ENCODE measurements at places on chromosomes 16 and 17.
A peak's percentile ranks its signal among the peaks of the same experiment; 100 is the strongest.

DNA sequence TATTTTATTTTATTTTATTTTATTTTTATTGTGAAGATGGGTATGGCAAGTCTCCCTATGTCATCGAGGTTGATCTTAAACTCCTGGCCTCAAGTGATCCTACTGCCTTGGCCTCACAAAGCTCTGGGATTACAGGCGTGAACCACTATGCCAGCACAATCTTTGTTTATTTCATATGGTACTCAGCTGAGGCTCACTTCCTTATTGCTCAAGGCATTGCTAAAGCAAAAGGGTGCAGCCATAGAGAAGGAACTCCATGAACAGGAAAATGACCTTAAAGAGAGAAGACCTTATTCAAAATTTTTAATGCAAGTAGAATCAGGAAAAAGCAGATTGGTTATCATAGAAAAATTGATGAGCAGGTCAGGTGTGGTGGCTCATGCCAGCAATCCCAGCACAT lies 110.6 kb upstream of the RBBP6 start:
- DNase-seq: no peak

DNA sequence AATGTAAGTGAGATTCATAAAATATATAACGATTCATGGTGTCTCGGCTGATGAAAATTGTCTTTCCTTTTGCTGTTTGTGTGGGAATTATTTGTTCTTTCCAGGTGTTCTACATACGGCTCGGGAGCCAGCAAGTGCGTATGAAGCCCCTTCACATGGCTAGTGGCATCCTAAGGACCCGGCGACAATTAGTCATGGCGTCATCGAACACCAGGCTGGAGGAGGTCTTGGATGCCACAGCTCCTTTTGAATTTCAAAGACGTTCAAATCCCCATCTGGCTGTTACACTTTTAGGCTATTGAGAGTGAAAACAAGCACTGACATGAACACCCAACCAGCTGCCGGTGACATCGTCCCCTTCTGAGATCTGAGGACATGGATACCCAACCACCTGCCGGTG lies 397.7 kb upstream of the TNRC6C start:
- no peak for DNase-seq

- no peak for DNase-seq
Measured at GRCh38 chr16:81180578-81180977, 57.9 kb upstream of the BCO1 start.

DNA sequence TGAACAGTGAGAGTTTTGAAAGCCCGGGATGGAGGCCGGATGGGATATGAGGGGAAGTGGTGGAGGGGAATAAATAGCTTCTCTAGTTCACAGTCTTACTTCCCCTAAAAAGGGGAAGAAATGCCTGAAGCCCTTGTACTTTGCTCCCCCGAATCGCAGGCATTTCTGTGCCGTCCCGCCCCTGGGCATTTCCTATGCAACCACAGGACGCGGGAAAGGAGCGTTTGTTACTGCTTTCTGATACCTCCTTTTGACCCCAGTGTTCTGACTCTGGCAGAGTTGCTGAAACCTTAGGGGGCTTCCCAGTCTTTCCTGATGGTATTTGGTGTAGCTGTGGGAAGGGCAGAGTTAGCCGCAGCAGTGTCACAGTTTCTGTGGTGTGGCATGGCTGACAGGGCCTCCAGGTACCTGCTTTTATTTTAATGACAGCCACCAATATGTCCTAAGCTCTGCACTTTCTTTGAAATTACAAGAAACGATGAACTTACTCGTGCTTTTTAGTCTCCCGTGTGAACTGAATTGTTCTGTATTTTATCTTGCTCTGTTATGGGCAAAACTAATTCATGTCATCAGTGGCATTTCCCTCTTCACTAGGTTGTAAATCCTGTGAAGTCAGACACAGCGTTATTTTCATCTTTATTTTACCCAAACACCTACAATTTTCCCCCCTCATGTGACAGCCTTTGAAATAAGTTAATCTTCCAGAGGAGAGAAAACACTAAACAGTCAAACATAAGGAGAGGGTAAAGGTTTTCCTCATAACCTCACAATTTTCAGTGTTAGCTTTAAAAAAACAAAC lies 27.1 kb downstream of the USP10 start:
- no peak for DNase-seq

GRCh38 chr16:67430504-67430976 lies 381 bp upstream of the HSD11B2 start:
- peak; percentile 44 for DNase-seq

DNA sequence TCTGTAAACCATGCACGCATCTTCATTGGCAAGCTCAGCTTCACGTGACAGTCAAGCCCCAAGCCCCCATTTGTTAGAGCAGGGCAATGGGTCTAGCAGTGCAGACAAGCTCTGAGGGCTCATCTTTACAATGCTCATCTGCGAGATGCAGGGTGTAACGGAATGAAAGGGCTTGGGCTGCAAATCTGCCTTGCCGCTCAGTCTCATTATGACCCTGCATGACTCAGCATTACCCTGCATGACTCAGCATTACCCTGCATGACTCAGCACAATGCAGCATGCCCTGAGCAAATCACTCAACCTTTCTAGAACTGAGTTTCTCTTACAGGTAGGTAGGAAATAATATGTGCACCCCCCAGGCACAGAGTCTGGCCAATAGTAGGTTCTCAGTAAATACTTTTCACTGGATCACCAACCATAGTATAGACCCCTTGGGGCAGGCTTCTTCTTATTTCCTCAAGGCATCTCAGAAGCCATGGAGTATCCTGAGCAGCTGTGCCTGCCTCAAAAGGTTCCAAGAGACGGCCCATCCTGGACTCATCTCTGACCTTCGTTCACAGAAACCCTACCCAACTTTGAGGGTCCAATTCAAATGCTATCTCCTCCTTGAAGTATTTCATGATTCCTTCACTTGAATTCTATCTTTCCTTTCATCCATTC lies 391.3 kb upstream of the CDH5 start:
- DNase-seq: peak; percentile 9

GRCh38 chr16:81928975-81929374 lies 82.3 kb downstream of the SDR42E1 start:
- DNase-seq: peak; percentile 6

DNA sequence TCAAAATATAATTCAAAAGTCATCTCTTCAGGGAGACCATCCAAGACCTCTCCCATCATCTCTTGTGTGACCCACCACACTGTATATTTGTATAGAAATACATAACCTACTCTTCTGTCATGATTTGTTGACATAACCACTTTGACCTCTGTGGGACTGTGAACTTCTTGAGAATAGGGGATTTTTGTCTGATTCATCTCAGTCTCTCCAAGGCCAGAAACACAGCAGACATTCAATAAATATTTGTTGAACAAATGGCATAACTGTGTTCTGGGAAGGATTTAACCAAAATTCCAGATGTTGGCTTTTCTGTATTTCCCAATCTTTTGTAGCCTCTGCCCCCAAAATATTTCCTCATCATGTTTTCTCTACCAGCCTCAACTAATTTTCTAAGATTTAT lies 169.7 kb downstream of the CDH11 start:
- DNase-seq: no peak

- DNase-seq: no peak
Measured at GRCh38 chr17:65595071-65595656, 33.7 kb upstream of the AXIN2 start.

GRCh38 chr17:15143524-15143923 lies 121.6 kb downstream of the PMP22 start:
- DNase-seq: no peak

DNA sequence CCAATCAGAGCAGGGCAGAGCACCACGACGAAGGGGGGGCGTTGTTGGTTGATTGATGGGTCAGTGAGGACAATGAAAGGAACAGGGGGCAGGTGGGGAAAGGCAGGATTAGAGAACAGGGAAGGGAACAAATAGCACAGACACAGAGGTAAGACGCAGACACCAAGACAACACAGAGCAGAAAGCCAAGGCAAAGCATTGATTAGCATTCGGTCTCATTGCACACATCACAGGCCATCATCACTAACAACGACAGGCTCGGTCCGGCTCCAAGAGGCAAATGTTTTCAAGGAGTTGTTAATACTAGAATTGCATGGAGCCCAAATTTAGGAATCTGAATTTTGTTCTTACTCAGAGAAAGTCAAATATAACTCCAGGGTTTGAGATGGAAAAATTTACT lies 34.6 kb upstream of the TRAP1 start:
- no peak for DNase-seq

- no peak for DNase-seq
Measured at GRCh38 chr17:31997005-31997404, 10.2 kb upstream of the LRRC37B start.

DNA sequence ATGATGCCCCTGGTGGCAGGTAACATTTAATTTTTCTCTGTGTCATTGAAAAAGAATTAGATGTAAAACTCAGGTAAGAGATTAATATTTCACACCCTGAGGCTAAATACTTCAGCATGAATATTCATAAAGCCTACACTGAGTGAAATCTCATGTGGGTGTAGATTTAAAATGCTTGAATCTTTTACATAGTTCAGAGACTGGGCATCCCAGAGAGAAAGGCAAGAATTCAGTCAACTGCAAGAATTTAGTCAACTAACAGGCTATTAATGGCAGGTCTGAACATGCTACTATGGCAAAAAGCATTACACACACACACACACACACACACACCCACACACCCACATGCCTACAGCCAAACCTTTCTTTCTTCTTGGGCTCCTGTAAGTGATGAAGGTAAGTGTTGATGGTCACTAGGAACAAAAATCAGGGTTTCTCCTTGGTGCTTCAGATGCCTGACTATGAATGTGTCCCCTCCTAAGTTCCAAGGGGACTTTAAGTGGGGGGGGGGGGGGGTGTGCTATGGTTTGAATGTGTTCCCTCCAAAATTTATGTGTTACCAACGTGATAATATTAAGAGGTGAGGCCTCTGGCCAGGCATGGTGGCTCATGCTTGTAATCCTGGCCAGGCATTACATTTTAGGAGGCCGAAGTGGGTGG lies 63.7 kb upstream of the PSMD7 start:
- no peak for DNase-seq

- DNase-seq: no peak
Measured at GRCh38 chr16:89912627-89913026, 6.0 kb upstream of the MC1R start.

GRCh38 chr16:74268372-74268782 lies 28.2 kb upstream of the PSMD7 start:
- no peak for DNase-seq

- no peak for DNase-seq
Measured at GRCh38 chr17:82458885-82459424, 414 bp downstream of the NARF start.

GRCh38 chr17:82812058-82812457 lies 27.8 kb downstream of the ZNF750 start:
- DNase-seq: no peak

DNA sequence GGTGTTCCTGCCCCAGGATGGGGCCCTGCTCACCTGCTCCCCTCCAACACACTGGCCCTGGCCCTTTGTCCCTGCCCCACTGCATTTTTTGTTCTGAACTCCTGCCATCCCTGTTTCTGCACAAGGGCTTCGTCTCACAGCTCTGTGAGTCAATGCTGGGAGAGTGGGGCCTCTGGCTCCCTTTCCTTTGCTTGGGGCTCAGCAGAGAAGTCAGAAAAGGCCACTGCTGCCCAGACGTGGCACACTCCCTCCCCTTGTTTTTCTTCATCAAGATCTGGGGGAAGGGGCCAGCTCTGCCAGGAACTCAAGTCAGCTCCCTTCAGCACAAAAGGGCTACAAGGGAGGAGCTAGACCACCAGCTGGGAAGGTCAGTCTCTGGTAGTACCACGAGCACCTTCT lies 8.9 kb downstream of the PROCA1 start:
- no peak for DNase-seq

DNA sequence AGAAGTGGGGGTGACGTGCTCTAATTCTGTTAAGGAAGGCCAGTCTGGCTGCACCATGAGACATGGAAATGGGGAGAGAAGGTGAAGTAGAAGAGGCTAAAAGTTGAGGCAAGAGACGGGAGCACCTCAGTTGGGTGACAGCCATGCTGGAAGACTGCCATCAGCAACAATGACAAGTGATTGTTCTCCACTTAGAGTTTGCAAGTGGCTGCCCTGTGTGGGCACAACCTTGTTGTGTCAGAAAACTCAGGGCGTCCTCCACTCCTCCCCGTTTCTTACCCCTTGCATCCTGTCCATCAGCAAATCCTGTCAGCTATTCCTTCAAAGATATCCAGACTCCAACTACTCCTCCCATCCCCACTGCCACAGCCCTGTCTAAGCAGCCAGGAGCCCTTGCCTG lies 17.6 kb downstream of the CES1 start:
- DNase-seq: no peak

- no peak for DNase-seq
Measured at GRCh38 chr17:62101090-62101489, 36.0 kb upstream of the MED13 start.

GRCh38 chr16:11283820-11284248 lies 2.7 kb upstream of the PRM1 start:
- DNase-seq: no peak

DNA sequence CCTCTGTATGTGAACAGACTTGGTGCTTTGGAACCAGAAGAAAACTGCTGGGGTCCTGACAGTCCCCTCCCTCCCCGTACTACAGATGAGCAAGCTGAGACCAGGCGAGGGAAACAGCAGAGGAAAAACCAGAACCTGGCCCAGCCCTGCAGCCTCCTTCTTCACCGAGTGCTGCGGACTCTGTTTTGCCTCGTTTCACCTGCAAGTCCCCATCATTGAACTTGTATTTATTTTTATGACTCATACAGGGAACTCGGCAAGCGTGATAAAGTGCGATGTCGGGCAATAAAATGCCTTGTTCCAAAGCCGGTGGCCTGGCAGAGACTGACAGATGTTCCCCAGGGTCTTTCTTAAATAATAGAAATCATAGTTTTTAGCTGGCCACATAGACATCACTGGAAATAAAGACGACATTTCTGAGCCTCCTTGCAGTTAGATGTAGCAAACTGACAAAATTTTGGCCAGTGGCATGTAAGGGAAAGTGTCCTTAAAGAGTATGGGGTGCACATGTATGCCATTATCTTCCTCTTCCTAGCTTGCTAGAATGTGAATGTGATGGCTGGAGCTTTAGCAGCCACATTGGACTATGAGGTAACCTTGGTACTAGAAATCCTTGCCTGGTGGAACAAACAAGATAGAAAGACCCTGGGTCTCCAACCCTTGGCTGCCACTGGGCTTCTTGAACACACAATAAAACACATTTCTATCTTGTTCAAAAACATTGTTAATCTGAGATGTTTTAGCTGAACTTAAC lies 128.6 kb downstream of the IRF8 start:
- peak; percentile 25 for DNase-seq

DNA sequence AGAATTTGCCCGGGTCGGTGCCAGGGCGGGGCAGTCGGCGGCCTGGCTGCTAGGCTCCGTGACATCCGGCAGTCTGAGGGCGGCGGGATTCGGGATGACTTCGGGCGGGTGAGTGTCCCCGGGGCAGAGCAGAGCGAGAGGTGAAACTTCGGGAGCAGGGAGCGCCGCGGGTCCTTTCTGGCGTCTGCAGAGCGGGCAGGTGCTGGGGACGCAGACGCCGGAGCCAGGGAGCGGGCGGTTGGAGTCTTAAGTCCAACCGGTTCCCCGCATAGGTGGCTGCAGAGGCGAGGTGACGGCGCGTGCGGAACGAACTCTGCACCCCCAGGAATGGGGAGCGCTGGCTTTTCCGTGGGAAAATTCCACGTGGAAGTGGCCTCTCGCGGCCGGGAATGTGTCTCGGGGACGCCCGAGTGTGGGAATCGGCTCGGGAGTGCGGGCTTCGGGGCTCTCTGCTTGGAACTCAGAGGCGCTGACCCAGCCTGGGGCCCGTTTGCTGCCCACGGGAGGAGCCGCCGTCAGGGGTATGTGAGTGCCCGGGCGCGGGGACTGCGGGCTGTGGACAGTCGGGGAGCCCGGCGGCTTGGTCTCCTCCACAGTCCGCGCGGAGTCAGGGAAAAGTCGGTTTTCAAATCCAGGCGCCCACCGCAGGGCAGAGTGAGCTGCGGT lies at the start of gene B4GALNT2:
TSS of gene B4GALNT2 (plus strand) at position 71 of the 666 bp plus-strand sequence. CDS start at position 95, 24 bp downstream.
- no peak for DNase-seq
